Glomerular endothelial cell (primary cell): ENCODE measurements at places on chromosomes 12 and 14. TPM values are rescaled to one million over a fixed set of nuclear protein-coding genes. Genes with fewer than 3 reads are reported as not detected.

IKBIP gene
- total RNA-seq: 67.8 and 74.2 TPM in 2 replicates

KCNK10 gene
- not detected in 2 replicates for total RNA-seq

TAS2R8 gene
- not detected in 2 replicates for total RNA-seq

ABCD2 gene
- not detected in 2 replicates for total RNA-seq

RFX4 gene
- total RNA-seq: not detected in 2 replicates

LUM gene
- total RNA-seq: 0.73 and 1.9 TPM in 2 replicates

APOF gene
- not detected in 2 replicates for total RNA-seq

IL31 gene
- total RNA-seq: not detected in 2 replicates

KLHDC1 gene
- 0.82 and 1.3 TPM in 2 replicates for total RNA-seq

KRT85 gene
- not detected in 2 replicates for total RNA-seq

C12orf76 gene
- 14.2 and 40.6 TPM in 2 replicates for total RNA-seq

TMEM253 gene
- 0.19 TPM in 1 of 2 replicates, not detected in the other for total RNA-seq

SERPINA10 gene
- total RNA-seq: not detected in 2 replicates

CKB gene
- 10.3 and 30.8 TPM in 2 replicates for total RNA-seq

TTC9 gene
- 0.76 and 4.3 TPM in 2 replicates for total RNA-seq

SRRM4 gene
- not detected in 2 replicates for total RNA-seq

ENDOU gene
- not detected in 2 replicates for total RNA-seq
